ENCODE measurements at places on chromosomes 7 and 10.

GRCh38 chr10:118911363-118911762, 118.2 kb upstream of the NANOS1 start:
- no peak for DNase-seq

DNA sequence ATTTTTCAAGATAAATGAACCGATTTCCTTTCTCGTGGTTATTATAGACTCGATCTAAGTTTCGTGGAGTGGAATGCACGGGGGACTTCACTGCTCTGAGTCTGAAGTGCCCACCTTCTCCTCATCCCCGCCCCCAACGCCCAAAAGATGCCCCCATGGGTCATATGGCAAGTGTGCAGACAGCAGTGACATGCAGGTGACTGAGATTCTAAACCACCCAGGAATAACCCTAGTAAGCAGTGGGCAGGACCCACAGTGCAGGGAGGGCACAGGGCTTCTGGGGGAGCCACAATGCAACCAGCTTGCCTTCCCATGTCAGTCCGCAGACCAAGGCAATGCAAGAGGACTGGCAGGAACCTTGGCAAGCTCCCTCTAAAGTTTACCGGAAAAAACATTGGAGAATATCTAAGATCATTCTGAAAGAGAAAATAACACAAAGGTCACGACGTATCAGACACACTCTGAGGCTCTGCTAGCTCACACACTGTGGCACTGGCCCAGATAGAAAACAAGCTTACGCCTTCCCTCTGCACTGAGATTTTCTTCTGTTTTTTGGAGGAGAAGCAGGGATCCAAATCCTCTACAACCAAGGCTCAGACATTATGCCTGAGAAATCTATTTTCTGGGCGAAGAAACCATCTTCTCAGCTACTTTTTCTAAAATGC, 239.6 kb downstream of the MAD1L1 start:
- DNase-seq = no peak

- no peak for DNase-seq
Measured at GRCh38 chr10:58087896-58088295, 179.8 kb downstream of the IPMK start.

DNA sequence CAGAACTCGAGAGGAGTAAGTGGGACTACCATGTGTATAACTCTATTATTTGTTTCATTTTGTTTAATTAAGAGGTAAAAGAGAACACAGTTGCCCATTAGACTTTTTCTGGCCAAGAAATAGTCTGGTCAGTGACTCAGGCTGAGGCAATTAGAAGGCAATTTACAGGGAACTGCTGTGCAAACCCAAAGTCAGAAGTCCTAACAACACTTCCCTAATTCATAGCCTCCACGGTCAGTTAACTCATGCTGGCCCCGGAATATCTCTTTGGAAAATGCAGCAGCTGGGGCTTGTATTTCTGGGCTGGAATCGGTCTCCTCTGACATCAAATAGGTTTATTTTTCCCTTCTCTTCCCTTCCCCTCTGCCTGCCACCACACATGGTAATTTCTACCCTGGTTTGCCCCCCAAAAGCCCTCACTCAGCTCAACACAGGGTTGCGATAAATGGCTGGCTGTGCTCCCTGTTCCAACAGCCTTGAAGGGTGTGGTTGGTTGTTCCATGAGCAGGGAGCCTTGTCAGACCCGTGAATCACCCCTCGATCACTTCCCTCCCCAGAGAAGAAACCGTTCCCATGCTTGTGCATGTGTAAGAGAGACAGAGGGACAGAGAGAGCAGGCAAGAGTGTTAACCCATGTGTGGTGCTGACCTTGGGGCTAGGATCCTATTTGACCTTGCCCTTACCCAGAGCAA, 5.3 kb downstream of the SH3PXD2A start:
- DNase-seq = no peak

- DNase-seq = no peak
Measured at GRCh38 chr7:151833691-151834090, 43.2 kb downstream of the PRKAG2 start.

DNA sequence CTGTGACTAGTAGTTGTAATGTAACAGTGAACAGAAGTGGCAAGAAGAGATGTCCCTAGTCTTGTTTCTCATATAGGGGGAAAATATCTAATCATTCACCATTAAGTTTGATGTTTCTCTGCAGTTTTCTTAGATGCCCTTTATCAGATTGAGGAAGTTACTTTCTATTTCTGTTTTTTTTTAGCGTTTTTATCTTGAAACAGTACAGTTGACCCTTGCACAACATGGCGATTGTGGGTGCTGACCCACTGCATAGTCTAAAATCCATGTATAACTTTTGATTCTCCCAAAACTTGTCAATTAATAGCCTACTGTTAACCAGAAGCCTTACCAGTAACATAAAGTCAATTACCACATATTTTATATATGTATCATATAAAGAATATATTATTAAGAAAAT, 192.0 kb downstream of the ADK start:
- no peak for DNase-seq

- no peak for DNase-seq
Measured at GRCh38 chr10:108787932-108788331, 1135.4 kb downstream of the XPNPEP1 start.

DNA sequence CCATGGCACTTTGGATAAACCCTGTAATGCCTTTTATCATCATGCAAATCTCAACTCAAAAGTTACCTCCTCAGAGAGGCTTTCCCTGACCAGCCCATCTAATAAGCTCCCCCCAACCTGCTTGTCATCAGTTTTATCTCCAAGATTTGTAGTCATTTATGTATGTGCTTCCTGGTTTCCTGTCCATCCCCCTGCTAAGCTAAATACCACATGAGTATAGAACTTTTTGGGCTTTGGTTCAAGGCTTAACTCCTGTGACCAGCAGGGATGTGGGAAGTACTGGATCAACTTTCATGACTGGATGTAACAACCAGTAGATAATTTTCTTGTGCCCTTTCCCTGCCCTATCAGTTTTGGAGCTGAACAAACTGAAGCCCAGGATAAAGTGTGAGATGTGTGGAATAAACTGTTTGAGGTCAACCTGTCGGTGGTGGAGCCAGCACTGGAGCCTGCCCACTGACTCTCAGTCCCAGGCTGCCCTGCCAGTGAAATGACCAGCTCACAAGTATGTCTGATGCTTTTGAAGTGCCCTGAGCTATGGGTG, 148.6 kb downstream of the CYP26A1 start:
- DNase-seq = no peak

- no peak for DNase-seq
Measured at GRCh38 chr7:95951531-95951930, 179.2 kb downstream of the DYNC1I1 start.

GRCh38 chr7:129351320-129351719, 82.9 kb upstream of the STRIP2 start:
- DNase-seq = no peak

DNA sequence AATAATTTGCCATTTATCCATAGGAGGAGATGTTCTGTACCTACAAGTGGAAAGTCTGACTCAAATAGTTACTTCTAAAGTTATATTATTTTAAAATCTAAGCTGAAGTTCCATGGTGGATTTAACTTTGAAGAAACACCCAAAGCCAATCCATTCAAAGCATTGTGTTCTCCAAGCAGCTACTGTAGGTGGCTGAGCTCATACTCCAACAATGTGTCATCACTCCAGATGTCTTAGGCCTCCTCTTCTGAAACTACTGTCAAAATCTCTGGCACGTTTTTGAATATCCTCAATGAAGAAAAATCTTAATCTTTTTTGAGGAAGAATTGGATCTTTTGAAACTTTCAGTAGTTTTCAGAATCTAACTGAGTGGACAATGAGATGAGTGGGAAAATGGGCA, 169.1 kb downstream of the PTEN start:
- DNase-seq = no peak

DNA sequence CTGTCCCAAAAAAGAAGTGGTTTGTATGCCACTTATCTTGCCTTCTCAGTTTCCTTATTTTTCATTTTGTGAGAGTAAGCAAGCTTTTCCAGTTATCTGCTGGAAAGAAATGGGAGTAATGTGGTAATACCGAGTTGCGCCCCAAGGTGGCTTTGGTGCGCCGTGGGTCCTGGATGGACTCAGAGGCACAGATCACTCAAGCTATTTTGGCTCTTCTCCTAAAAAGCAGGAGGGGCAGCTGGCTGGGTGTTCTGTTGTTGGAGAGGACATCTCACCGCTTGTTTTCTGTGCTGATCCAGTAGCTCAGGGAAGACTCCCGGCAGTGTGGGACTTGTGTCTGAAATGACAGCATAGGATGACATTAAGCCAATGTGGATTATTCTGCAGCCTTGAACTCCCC, 16.4 kb downstream of the PRKRIP1 start:
- DNase-seq = peak; percentile 47

DNA sequence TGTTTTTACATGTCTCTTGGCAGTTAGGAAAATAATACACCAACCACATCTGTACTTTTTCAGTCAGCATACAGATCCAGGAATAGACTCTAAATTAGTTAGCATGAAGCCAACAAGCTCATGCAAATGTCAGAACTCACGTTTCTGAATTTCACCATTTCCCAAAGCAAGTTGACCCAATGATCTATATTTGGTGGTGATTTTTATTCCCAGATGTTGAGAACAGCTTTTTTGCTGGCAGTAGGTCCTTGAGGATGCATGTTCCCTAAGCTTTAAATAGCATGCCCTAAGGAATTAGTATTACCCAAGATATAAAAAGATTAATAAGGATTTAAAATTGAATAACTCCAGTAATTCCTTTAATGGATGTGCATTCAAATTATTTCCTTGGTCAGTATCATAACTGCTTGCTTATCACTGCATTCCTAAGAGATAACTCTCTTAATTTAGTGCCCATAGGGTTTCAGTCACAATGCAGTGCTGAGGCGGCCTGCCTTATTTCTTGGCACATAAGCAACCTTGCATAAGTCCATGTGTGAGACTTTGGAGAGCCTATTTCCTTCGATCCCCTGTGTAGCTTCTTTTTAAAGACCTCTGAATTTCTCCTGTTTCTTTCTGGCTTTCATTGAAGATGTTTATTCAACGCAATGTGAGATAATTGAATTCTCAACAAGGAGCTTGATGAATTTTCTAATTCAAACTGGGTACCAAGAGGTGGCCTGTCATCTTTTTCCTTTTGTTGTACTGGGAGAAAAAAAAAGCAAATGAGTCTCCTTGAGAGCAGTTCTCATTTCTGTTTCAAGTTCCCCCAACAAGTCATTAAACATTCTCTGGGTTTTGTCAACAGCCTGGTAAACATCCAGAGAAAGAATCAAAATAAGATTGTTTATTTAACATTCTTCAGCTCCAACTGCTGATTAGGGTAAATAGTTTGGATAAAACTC, 135.3 kb upstream of the MEOX2 start:
- DNase-seq = no peak

DNA sequence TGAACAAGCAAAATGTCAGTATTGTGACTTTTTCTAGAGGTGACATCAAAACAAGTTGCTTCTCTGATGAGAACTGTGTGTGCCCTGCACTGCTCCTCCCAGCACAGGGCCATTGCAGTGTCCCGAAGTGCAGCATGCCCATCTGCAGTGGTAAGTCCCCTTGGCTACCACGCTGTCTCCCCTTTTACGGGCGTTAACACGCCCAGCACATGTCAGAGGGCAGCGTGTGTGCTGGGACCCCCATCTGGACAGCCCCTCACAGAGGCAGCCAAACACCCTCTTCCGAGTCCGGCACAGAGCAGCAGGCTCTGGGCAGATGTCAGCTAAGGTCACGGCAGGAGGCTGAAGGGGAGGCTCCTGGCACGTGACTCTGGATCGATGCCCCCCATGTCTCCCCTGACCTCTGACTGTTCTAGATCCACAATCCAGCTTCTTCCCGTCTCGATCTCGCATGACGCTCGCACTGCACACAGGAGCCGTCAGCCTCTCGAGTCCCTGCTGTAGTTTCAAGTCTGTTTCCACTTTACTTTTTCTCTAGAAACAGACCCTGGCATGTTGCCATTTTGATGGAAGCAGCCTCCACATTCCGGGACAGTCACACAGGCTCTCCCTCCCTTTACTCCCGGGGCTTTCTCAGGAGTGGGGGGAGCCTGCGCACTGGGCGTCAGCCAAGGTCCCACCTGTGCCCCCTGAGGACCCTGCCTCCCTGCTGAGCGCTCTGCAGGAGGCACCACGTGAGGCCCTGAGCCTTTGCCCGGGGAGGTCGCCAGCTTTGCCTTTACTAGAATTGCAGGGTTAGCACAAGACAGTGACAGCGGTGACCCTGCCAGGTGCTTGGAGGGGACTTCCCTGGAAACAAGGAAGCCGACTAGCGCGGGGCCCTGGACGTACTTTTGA, 133.8 kb downstream of the TCERG1L start:
- DNase-seq = no peak

- peak; percentile 41 for DNase-seq
Measured at GRCh38 chr7:4745971-4746919, 29.2 kb upstream of the AP5Z1 start.

GRCh38 chr10:127298381-127298780, 102.0 kb upstream of the INSYN2A start:
- no peak for DNase-seq

GRCh38 chr10:49600781-49601400, 9.2 kb upstream of the SLC18A3 start:
- DNase-seq = no peak

DNA sequence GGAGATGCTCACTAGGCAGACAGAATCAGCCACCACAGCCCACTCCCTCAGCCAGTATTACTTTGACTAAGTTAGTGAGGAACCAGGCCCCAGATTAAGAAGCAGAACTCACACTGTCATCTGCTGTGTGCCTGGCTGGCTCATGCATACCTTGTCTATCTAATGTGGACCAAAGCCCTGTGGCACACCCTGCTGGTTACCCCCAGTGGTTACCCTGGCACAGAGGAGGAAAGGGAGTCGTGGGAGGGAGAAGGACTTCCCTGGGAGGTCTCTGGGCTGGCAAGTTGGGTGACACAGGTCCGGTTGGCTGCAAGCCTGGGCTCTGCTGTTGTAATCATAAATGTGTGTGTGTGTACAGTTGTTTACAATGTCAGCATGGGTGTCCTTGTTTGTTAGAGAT, 7.5 kb upstream of the SH2D4B start:
- peak; percentile 72 for DNase-seq

DNA sequence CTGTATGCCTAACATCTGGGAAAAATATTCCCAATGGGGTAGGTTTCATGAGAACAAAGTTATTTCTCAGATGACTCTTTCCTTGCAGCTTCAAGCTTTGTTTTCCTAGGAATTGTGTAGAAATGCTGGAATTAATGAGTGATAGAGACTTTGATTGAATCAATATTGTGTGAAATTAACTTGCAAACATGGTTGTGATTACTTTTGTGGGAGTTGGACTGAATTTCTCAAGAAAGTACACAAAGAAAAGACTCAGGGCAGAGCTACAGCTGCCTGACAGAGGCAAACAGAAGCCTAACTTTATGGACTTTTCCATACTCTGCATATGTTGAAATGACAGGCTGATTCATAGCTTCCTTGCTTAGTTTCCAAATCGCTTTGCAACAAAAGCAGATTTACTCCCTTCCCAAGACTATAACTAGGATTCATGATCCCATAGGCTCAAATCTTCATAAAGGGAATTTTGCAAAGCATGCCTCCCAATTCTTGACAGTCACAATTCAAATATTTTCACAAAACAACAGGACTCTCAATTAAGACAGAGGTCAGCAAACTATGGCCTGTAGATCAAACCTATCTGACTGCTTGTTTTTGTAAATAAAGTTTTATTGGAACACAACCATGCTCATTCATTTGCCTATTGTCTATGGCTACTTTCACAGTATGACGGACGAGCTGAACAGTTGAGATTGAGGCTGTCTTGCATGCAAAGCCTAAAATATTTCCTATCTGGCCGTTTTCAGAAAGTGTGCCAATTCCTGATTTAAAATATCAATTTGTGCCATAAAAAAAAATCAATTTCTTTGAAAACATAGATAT, 27.6 kb downstream of the NRP1 start:
- DNase-seq = no peak

GRCh38 chr7:119090851-119091250, 866.3 kb downstream of the ANKRD7 start:
- no peak for DNase-seq
